ENCODE measurements at places on chromosomes 6 and 20. TPM values are rescaled to one million over a fixed set of nuclear protein-coding genes. Genes with fewer than 3 reads are reported as not detected.

GRCh38 chr6:139540276-139540675, 165.8 kb upstream of the CITED2 start:
- no peak for DNase-seq

Gene ARMH2
- not detected for total RNA-seq

DNA sequence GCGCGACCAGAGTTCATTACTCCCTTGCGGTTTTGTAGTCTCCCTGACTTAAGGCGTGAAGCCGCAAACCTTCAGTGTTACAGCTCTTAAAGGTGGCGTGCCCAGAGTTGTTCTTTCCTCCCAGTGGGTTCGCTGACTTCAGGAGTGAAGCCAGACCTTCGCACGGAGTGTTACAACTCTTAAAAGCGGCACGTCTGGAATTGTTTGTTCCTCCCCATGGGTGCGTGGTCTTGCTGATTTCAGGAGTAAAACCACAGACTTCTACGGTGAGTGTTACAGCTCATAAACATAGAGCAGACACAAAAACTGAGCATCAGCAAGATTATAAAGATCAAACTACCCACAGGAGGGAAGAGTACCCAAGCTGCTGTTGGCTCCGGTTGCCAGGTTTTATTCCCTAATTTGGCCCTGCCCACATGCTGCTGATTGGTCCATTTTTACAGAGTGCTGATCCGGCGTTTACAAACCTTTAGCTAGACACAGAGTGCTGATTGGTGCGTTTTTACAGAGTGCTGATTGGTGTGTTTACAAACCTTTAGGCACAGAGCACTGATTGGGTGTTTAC, 10.4 kb downstream of the TMEM14C start:
- DNase-seq, result no peak

GRCh38 chr6:17478223-17478907, 85.0 kb downstream of the CAP2 start:
- no peak for DNase-seq

DNA sequence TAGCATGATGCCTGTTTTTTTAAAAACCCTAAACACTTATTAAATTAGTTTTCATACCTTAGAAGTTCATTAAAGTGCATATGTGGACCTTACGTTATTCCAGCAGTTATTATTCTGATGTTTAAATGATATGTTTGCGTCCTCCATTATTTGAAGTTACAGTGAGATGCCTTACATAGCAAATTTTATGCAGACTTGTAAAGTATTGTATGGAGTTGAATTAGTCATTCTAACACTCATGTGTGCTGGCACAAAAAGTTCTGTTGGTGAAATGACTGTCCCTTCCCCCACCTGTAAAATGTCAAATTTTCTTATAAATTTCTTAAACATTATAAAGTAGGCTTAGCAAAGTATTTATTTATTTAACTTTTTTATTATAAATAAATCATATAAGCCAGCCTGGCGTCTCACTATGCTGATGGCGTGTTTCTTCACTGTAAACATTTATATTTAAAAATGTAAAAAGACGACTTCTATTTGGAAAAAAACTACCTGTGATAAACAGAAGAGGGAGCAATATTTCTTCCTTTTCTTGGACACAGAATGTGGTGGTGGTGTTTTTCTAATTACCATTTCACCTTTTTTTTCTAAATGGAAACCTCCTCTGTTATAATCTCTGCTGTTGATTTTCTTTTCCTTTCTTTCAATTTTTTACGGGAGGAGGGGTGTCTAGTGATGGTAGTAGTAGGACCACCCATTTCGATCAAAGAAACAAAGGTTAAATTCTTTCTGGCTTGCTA, 155.4 kb downstream of the RFPL4B start:
- DNase-seq, result no peak

DNA sequence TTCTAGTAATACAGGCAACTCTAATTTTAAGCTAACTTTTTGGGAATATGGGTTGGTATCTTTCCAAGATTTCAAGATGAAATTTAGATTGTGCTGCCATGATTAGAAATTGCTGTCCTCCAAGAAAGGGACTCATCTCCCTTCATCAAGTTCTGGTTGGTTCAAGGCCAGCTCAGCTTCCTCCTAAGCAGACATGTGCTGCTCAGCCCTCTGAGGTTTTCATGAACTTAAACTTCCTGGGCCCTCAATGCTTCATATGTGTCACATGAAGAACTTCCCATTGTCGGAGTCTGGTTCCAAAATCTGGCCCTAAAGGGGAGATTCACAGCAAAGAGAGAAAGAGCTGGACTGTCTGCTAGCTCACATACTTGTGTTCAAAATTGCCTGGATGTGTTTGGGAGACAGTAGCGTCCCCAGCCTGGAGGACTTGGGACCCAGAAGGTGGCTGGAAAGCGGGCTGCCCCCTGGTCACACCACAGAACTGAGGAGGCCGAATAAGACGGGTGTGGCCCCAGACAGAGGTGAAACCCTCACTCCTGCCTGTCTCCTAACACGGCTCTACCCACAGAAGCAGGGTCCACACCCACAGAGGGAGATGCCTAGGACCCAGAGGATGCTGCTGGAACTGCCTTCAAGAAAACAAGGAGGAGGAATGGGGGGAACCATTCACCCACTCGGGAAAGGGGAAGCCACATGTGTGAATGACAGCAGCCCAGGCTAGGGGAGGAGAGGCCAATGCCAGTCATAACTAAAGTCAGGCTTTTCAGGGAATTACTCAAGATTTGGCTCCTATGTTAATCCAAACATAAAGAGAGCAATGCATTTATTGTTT, 54.3 kb upstream of the GPR31 start:
- DNase-seq, result no peak

DNA sequence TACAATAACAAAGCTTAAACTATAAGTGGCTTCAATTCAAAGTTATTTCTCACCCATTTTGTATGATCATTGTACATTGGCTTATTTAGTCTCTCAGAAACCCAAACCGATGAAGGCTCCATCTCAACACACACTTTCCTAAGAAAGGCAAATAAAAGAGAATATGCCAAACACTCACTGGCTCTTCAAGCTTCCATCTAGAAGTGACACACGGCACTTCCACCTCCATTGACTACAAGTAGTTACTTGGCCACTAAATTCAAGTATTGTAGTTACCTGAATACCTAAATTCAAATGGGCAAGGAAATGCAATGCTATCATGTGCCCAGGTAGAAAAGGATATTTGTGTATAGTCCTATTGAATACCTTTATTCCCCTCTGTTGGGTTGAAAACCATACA, 170.6 kb downstream of the OGFRL1 start:
- DNase-seq, result no peak

DNA sequence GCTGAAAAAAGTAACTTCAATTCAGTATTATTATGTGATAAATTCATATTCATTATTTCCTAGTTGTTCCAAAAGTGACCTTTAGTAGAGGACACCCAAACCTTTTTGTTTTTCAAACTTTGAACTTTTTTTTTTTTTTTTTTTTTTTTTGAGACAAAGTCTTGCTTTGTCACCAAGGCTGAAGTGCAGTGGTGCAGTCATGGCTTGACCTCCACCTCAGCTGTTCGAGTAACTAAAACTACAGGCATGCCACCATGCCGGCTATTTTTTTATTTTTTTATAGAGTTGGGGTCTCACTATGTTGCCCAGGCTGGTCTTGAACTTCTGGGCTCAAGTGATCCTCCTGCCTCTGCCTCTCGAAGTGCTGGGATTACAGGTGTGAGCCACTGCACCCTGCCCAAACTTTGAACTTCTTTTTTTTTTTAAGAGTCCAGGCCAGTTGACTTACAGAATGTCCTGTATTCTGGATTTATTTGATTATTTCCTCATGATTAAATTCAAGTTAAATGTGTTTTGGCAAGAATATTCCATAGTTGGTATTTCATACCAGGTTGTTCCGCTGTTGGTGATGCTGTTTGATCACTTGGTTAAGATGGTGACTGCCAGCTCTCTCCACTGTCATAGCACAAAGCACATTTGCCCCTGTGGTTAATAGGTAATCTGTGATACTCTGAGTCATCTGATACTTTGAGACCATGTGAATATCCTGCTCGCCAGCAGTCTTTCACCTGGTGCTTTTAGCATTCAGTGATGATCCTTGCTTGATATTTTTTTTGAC, 48.0 kb downstream of the VAPB start:
- no peak for DNase-seq

Gene BAK1
- 13.6 TPM for total RNA-seq

DNA sequence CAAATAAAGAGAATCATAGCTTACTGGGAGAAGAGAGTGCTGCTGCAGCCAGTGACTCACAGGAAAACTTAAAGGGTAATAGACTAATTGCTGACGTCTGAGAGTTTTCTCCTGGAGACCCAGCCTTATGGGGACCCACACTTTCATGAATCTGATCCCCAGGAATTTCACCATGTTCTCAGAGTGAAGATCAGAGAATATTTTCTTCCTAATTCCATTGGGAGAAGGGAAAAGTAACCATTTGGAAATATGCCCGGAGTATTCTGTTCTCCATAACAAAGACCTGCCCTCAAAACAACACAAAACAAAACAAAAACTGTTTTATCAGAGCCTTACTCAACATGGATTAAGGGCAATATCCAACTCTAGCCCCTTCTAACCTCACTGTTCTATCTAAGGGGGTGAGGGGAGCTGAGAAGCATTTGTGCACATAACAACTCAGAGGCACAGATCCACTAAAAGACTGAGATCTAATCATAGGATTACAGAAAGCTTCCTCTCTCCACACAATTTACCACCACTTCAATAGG, 168.2 kb upstream of the SSTR4 start:
- DNase-seq, result no peak

- DNase-seq, result peak; percentile 7
These were observed 7.6 kb upstream of the OTOR start for GRCh38 chr20:16740365-16741072.

DNA sequence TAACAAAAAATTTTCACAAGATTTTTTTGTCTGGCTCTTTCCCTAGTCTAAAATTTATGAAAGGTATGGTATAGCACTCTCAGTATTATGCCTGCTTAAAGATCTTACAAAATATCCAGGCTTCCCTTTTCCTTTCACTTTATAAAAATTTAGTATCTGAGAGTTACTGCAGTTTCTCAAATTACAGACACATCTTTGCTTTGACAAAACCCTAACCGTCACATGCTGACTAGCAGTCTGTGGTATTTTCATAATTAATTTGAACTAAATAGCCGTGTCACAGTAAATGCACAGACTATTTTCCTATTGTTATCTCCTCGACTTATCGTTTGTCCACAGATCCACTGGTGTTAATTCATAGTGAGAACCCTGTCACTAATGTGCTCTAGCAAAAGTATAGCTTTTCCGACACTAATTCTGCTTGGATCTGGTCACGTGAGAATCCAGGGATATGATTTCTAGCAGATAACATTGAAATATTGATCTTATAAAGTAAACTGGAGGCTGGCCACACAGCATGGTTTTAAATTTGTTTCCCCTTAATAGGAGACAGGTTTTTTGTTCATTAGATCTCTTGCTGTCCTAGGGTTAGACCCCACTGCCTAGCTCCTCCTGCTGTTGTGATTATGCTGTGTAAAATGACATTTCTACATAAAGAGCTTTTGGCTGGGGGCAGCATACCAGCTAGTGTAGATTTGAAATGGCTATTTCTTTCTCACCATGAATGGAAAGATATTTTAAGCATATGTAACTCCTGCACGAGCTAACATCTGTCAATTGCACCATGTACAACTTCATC, 340.6 kb upstream of the SASH1 start:
- DNase-seq, result no peak

Gene C20orf141
- total RNA-seq, result 4.4 TPM

DNA sequence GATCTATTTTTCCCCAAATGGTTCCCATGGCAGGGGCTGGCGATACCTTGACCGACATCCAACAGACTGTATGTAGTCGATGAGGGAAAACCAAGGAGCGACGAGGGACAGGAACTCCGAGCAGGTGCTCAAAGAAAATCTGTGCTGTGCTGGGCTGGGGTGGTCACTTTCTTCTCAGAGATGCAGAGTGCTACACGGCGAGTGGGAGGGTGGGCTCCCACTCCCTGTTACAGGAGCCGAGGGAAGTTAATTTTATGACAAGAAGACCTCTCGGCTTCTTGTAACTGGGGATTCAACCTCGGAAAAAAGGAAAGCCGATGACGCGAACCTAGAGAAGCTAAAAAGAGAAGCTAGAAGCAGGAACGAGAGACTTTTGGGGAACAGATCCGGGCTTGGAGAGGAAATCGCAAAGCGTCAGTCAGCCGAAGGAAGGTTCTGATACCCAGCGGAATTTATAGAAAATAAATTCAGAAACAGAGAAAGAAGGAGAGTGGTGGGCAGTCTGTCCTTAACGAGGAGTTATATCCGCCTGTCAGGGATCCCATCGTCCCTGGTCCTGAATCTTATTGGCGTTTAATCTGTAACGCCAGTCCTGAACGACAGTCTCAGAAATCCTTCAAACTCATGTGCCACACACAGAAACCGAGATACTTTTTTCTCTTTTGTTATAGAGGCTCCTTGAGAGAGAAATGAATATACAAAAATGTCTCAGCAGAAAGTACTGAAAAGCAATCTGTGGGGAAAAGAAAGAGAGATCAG, 84.6 kb upstream of the ZNF322 start:
- no peak for DNase-seq

DNA sequence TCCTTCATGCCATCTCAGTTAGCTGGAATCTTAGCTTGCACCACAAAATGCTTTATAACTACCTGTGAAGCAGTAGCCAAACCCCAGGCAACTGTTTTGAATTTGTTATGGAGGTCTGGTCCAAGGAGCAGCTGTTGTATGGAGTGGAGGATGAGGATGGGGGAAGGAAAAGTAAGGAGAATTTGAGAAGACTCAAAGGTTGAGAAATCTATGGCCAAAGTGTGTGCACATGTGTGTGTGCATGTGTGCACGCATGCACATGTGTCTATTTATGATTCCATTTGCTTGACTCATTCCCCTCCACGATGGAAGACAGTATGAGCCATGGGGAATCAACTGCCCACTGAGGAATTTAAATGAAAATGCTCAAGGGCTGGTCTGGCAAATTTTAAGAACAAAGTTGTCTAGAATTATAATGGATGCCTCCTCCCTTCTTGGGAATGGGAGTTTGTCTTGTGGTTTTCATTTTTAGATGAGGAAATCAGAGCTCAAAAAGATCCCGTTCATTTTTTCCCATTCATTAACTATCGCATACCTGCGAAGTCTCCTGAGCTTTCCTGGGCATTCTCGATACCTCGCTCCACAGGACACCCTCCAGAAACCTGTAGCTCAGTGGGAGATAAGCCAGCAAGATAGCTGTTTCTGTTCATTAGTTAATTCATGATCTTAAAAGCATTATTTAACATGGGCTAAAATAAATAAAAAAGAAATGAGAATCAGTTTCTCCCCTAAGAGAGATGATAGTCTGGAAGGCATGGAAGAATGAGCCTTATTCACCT, 152.3 kb upstream of the NEDD9 start:
- DNase-seq, result no peak

Data from prostate gland (tissue), 2 donors.